Activated naive CD8-positive, alpha-beta T cell treated with anti-CD3 and anti-CD28 coated beads, Interleukin-2, amount 10 ng/mL, durations not matched to agents 7 days and 5 days (primary cell): ENCODE measurements at places on chromosomes 4 and X. TPM values are rescaled to one million over a fixed set of nuclear protein-coding genes. Genes with fewer than 3 reads are reported as not detected.

ERVMER34-1 gene
- not detected for total RNA-seq

LRCH2 gene
- total RNA-seq: not detected

MAGEB2 gene
- total RNA-seq: not detected

DACH2 gene
- total RNA-seq: not detected

SGMS2 gene
- not detected for total RNA-seq

CNGA1 gene
- not detected for total RNA-seq

ARHGAP4 gene
- 341 TPM for total RNA-seq

GBA3 gene
- total RNA-seq: not detected

RPL36A gene
- 325 TPM for total RNA-seq

FMR1 gene
- 65.0 TPM for total RNA-seq

SPP1 gene
- 19.4 TPM for total RNA-seq

POLN gene
- 3.2 TPM for total RNA-seq

CASP3 gene
- total RNA-seq: 45.3 TPM

SLC7A11 gene
- total RNA-seq: 1.5 TPM

PCSK1N gene
- 0.68 TPM for total RNA-seq

GPR34 gene
- total RNA-seq: 1.8 TPM

FAM47A gene
- not detected for total RNA-seq

RBM46 gene
- not detected for total RNA-seq

GC gene
- total RNA-seq: not detected
